ENCODE measurements at places on chromosomes 12 and 14. TPM values are rescaled to one million over a fixed set of nuclear protein-coding genes. Genes with fewer than 3 reads are reported as not detected.

Gene PNN
- 45.1 TPM for total RNA-seq

Gene ZBTB42
- 0.63 TPM for total RNA-seq

Gene GTF2H3
- total RNA-seq, result 31.0 TPM

Gene LRRIQ1
- total RNA-seq, result 6.9 TPM

Gene EFS
- total RNA-seq, result 24.1 TPM

Gene ACOT6
- total RNA-seq, result not detected

Gene VDR
- not detected for total RNA-seq

Gene CABP1
- total RNA-seq, result 6.3 TPM

Gene LRFN5
- total RNA-seq, result 80.1 TPM

Gene AQP2
- not detected for total RNA-seq

Gene ACVRL1
- total RNA-seq, result 6.6 TPM

Gene RD3L
- total RNA-seq, result not detected
